CD4-positive, alpha-beta T cell treated with Interferon gamma for 1 hour (primary cell): ENCODE measurements at places on chromosomes 11 and 22.

DNA sequence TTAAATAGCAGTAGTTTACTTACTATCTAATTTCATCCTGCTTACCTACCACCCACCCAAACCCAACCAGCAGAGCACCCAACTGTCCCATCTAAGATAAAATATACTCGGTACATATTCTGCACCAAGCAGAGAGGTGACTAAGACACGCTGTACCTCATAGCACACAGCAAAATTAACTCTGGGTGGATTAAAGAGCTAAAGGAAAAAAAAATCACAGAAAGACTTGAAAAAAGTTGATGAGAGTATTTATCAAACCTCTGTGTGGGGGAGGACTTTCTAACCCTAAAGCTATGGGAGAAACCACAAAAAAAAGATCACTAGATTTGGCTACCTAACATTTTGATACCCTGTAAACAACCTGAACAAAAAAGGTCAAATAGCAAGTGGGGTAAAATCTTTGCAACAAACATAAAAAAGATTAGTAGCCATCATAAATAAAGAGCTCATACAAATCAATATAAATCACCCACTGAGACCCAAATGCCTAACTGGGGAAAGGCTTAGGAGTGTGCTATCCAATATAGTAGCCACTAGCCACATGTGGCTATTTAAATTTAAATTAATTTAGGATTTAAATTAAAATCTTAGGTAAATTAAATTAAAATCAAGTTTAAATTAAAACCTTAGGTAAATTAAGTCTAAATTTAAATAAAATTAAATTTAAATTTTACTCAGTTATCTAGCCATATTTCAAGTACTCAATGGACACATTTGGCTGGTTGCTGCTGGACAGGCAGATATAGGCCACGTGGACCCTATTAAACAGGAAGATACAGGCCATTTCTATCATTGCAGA lies 25.6 kb upstream of the CD5 start:
- no peak for DNase-seq

DNA sequence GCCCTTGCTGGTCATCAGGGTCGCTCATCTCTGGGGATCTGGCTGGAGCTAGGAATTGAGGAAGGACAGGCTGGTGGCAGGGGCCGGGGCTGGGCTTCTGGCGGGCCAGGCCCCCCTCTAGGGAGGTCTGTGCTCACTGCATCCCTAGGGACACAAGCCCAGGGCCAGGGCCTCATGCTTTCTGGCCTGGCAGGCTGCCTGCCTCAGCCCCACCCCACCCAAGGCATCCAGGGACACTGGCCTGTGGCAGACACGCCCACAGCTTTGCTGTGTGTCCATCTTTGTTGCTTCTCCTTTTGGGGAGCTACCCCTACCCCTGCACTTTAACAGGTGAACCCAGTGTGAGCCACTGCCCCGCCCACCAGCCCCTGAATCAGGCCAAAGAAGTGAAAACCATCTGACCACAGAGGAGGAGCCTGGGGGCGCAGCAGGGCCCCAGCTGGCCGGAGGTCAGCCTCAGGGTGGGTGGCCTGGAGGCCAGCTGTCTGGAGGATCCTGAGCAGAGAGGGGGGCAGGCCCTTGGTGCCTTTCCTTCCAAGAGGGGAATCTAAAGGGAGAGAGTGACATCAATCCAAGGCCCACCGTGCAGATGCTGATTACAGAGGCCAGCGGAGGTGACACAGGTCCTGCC lies 26.8 kb upstream of the CELSR1 start:
- DNase-seq = no peak

- DNase-seq = no peak
These were observed 133.9 kb downstream of the WNT7B start for GRCh38 chr22:45843031-45843430.

- DNase-seq = no peak
These were observed 24.5 kb downstream of the MOB2 start for GRCh38 chr11:1461826-1462697.

GRCh38 chr11:102762361-102762767 lies 18.1 kb downstream of the MMP10 start:
- DNase-seq = no peak

GRCh38 chr22:25077964-25078363 lies 121.7 kb upstream of the CRYBB3 start:
- no peak for DNase-seq

- no peak for DNase-seq
These were observed 30.6 kb downstream of the EXPH5 start for GRCh38 chr11:108562746-108563581.

- no peak for DNase-seq
These were observed 4.1 kb downstream of the INPP5J start for GRCh38 chr22:31126869-31127175.

GRCh38 chr22:26573026-26573662 lies 16.8 kb downstream of the TPST2 start:
- DNase-seq = peak; percentile 55

GRCh38 chr22:49092716-49093115 lies 735.0 kb downstream of the BRD1 start:
- DNase-seq = no peak

- DNase-seq = no peak
These were observed 86.9 kb upstream of the NNMT start for GRCh38 chr11:114209343-114209742.

GRCh38 chr11:76248210-76248609 lies 41.9 kb upstream of the WNT11 start:
- no peak for DNase-seq

- no peak for DNase-seq
These were observed 4.6 kb upstream of the PGGHG start for GRCh38 chr11:284105-285020.

GRCh38 chr11:76910620-76911414 lies 50.1 kb downstream of the ACER3 start:
- no peak for DNase-seq

- no peak for DNase-seq
These were observed 57.6 kb downstream of the SLC5A1 start for GRCh38 chr22:32100711-32101110.

- no peak for DNase-seq
These were observed 1.1 kb downstream of the JHY start for GRCh38 chr11:122883646-122883979.

DNA sequence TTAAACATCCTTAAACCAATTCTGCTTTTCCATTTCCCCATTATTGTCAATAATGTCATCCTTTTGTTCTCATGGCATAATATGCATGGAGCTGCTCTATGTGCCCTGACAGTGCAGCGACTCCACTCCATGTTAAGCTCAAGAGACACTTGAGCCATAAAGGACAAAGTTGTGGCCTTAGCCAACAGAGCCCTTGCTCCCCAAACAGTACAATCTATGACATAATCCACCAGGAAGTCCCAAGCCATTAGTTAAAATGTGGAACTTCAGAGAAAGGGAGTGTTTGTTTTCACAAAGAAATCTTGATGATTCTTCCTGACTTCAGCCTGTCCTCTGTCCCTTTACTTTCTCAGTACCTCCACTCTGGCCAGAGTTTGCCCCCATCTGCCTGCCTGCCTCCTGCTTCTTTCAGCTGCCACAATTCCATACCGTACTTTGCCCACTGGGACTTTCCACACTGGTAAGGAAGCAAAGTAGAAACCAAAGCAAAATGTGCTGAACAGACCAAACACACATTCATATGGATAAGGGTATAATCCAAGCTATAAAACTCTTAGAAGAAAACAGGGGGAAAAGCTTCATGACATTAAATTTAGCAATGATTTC lies 46.3 kb upstream of the ZC3H12C start:
- no peak for DNase-seq

DNA sequence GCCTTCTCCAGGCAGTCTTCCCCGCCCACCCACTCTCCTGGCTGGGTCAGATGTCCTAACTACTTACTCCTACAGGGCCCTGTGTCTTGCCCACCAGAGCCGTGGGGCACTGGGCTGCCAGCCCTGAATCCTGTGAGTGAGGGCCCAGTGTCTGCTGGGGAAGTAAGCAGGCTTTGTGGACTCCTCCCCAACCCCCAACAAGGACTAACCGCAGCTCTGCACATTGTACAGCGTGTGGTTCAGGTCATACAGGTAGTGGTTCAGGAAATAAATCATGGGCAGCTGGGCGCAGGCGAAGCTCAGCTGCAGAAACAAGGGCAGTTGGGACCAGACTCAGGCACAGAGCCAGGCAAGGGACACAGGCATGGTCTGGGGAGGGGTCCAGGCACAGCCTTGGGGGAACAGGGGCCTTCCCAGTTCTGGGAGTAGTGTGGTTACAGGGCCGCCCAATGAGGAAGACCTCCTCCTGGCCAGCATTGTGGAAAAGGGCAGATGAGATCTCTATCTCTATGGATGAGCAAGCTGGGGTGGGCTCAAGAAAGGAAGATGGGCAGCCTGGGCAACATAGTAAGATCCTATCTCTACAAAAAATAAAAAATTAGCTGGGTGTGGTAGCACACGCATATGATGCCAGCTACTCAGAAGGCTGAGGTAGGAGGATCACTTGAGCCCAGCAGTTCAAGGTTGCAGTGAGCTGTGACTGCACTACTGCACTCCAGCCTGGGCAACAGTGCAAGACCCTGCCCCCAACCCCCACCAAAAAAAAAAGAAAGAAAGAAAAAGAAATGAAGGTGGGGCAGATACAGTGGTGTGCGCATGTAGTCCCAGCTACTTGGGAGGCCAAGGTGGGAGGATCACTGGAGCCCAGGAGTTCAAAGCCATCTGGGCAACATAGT lies 5.5 kb downstream of the UNC93B1 start:
- DNase-seq = no peak

- no peak for DNase-seq
These were observed 57.6 kb upstream of the FTH1 start for GRCh38 chr11:62024936-62025486.

DNA sequence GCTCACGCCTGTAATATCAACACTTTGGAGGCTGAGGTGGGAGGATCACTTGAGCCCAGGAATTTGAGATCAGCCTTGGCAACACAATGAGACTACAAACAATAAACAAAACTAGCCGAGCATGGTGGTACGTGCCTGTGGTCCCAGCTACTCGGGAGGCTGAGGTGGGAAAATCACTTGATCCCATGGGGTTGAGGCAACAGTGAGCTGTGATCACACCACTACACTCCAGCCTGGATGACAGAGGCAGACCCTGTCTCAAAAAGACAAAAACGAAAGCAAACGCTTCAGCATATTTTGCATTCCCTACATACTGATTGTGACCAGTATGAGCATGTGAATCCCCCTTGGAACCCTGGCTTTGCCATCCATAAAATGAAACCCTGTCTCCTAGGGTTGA lies 33.9 kb upstream of the MN1 start:
- no peak for DNase-seq

- DNase-seq = no peak
These were observed 59.9 kb downstream of the TRAF6 start for GRCh38 chr11:36450110-36450572.

GRCh38 chr22:31509061-31509762 lies 12.9 kb downstream of the SFI1 start:
- no peak for DNase-seq

- DNase-seq = no peak
These were observed 13.6 kb downstream of the ATG2A start for GRCh38 chr11:64903291-64903833.

DNA sequence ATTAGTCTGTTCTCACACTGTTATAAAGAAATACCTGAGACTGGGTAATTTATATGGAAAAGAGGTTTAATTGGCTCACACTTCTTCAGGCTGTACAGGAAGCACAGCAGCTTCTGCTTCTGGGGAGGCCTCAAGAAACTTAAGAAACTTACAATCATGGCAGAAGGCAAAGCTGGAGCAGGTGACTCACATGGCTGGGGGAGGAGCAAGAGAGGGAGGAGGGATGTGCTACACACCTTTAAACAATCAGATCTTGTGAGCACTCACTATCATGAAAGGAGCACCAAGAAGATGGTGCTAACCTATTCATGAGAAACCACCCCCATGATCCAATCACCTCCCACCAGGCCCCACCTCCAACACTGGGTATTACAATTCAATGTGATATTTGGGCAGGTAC lies 381.6 kb downstream of the ETS1 start:
- DNase-seq = no peak
